ENCODE measurements at places on chromosomes 2 and 18.

GRCh38 chr18:25737710-25738311 lies 352.6 kb downstream of the SS18 start:
- no peak for DNase-seq

GRCh38 chr2:27756544-27757498 lies 14.7 kb upstream of the MRPL33 start:
- DNase-seq: no peak

DNA sequence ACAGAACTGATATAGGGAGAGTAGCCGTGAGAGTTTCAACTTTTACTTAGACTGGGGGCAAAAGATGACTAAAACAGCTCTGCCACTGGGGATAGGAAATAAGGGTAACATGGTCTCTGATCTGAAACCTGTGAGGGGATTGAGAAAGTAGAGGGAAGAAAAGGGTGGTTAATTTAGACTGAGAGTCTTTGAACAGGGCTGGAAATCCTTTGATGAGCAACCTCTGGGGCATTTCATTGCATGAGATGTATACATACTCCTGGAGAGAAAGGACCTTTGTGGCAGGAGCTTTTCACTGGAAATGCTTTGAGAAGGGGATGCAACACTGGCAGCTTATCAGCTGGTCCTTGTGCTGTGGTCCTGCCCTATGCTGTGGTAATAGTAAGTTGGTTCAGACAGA lies 9.4 kb downstream of the GALNT1 start:
- DNase-seq: no peak

GRCh38 chr2:150482667-150483400 lies 4.6 kb downstream of the RND3 start:
- no peak for DNase-seq

GRCh38 chr18:10035281-10035991 lies 121.6 kb downstream of the VAPA start:
- DNase-seq: no peak

- no peak for DNase-seq
Measured at GRCh38 chr2:230700447-230700846, 12.2 kb upstream of the CAB39 start.

- DNase-seq: no peak
Measured at GRCh38 chr2:150695451-150696135, 208.1 kb upstream of the RND3 start.

- no peak for DNase-seq
Measured at GRCh38 chr2:64914735-64915509, 74.3 kb upstream of the SLC1A4 start.

DNA sequence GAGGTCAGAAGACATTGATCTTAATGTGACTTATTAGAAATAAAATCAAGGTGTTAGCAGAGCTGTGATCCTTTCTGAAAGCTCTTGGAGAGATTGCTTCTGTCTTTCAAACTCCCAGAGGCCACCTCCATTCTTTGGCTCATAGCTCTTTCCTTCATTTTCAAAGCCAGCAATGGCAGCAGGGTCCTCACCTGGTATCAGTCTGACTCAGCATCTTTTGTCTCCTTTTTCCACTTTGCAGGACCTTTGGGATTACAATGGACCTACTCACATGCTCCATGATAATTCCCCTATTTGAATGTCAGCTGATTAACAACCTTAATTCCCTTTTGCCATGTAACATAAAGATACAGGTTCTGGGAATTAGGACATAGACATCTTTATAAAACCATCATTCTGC lies 6.8 kb upstream of the CDH20 start:
- DNase-seq: no peak

DNA sequence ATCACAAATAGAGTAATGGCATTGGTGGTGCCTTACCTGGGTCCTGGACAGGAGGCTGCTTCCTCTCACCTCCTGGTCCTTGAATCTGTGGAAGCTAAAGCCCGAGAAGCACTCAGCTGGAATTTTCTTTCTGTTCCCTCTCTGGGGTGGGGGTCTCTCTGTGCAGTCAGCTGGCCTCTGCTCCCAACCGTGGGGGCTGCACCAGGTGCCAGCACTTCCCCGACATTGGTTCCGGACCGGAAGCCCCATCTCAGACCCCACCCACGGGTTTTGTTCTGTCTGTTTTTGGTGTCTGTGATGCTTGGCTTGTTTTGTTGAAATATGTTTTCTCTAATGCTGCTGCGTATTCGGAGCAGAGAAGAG lies 154.7 kb downstream of the TWIST2 start:
- DNase-seq: no peak

DNA sequence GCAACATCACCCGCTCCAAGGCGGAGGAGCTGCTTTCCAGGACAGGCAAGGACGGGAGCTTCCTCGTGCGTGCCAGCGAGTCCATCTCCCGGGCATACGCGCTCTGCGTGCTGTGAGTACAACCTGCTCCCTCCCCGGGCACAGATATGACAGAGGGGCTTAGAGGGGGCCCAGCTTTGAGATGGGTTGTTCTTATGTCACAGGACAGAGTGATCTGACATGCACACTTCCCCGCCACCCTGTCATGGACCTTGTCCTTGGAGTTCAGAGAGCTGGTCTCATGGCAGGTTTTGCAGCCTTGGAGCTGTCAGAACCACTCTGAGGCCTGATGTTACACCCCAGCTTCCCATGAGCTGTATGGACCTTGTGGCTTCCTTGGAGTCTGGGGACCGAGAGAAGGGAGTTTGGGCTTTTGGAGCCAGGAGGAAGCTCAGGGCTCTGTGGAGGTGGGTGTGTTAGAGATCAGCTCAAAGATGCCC lies 398 bp downstream of the INPP5D start:
- no peak for DNase-seq

DNA sequence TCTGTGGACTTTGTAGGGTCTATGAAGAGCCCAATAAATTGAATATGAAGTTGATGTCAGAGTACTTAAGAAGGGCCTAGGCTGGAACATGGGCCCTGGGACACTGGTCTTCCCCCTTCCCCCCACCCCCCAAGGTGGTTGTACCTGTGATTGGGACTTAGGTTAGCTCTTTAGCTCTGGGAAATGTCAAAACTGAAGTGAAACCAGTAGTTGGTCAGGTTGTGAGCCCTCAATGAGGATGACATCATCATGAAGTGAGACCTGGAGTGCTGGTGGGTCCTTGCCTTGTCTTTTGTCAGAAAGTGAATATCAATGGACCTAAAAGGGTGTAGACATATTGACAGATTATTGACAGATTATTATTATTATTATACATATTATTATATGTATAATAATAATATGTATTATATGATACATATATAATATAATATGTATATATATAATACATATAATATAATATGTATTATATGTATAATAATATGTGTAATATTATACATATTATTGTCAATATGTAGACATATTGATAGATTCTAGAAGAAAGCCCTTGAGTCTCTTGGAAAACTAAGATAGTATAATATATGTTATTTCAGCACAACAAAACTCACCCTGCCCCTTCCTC lies 5.4 kb downstream of the MARS2 start:
- DNase-seq: peak; percentile 8

DNA sequence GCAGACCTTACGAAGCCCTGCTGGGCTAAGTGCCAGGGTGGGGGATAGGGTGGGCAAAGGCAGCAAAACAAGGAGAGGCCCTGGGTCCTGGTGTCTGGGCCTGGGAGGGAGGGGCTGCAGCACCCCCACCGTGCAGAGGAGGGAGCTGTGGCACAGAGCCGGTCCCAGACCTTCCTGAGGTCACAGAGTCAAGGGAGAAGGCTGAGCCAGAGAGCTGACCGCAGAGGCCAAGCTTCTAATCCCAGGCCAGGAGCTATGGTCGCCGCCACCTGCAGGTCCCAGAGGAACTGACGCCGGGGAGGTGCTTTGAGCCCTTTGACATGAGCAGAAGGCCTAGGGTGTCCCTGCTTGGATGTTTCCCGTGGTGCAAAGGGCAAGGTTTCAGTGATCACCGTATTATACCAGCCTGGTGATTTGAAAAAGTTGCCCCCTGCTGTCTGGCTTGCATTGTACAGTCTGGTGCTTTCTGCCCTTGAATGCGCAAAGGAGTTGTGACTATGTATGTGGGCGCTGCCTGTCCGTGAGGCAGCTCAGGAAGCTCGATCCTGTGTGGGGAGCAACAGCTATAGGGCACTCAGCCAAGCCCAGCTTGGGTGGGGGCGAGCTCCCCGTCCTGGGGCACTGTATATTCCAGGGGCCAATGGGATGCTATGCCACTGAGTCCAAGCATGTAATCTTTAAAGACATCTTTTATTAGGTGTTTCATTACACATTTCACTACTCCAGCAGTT lies 44.3 kb downstream of the EDAR start:
- no peak for DNase-seq

GRCh38 chr2:8533923-8534322 lies 147.9 kb upstream of the ID2 start:
- DNase-seq: no peak

GRCh38 chr2:27288610-27289009 lies 6.4 kb downstream of the TRIM54 start:
- DNase-seq: no peak

DNA sequence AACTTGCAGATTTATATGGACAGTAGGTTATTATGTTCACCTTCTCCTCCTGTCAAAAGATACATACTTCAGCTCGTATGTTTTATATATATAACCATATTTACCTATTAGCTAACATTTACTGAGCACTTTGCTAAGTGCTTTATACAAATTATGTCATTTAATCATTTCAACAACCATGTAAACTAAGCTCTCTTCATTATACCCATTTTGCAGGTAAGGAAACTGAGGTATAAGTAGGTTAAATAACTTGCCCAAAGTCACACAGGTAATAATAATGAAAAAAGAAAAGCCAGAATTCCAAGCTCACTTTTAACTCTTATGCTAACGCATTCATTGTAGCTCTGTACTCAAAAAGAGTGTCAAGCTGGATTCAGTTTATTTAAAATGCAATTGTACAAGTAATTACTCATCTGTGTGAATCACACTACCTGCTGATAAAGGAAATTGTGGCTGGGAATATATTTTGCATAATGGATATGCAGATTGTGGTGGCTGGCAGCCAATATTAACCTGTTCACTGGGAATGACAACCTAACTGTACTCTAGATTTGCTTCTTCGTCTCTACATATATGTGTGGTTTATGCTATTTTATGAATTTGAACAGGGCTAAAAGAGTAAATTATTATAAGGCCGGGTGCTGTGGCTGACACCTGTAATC lies 20.6 kb downstream of the SLC16A14 start:
- DNase-seq: no peak

DNA sequence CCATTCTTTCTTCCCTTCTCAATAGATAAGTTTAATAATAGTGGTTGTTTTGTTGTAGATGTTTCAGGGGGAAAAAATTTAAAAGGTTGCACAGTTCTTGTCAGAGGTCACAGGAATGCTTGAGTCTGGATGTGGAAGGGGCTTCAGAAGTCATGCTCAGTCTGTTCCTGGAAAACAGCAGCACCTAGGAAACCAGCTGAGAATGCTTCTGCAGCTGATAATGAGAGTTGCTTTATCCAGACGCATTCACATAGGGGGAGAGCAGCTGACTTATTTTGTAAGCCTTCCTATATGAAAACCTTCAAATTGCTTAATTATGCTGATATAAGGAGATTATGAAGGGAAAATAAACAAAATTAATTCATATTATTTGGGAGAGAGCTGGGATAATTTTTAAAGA lies 235.5 kb downstream of the GULP1 start:
- DNase-seq: no peak

GRCh38 chr18:46343931-46344372 lies 239.8 kb downstream of the HAUS1 start:
- DNase-seq: peak; percentile 18

DNA sequence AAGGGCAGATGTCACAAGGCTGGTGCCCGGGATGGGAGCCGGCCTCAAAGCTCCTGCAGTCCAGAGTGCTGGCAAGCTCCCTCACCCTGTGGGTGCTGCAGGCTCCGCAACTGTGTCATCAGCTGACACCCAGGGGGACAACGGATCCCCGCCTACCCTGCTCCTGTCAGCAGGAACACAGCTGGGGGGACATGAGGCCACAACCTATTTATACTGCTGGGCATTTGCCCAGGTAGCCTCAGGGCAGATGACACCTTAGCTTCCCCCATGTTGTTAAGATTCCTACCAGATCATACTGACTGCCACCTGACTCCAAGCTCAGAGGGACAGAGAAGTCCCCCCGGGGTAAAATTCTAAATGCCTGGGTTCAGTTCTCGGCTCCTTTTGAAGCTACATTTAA lies 1.2 kb downstream of the ANKRD23 start:
- DNase-seq: no peak

GRCh38 chr2:30897539-30897938 lies 90.3 kb upstream of the CAPN13 start:
- no peak for DNase-seq

- DNase-seq: no peak
Measured at GRCh38 chr2:150107816-150108215, 379.7 kb downstream of the RND3 start.

DNA sequence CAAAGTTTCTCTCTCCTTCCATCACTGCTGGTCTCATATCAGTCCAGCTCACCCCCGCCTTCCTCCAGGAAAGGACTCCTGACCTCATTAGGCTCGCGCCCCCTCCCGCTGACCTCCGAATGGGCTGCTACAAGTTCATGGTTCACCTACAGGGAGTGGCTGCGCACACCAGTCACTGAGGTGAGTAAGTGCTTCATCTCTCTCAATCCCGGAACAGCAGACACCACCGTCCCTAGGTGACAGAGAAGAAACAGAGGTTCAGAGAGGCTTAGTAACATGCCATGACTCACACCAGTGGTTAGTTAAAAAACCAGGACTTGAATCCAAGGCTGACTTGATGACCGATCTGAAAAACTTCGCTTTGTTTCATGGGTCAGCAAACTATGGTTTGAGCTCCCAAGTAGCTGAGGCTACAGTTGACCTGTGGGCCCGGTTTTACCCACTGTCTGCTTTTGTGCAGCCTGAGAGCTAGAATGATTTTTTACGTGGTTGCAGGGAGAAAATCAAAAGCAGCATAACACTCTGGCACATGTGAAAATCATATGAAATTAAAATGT lies 42.0 kb downstream of the ZFP36L2 start:
- DNase-seq: no peak

GRCh38 chr2:164644036-164644700 lies 22.9 kb upstream of the GRB14 start:
- DNase-seq: no peak

- DNase-seq: no peak
Measured at GRCh38 chr2:42249887-42250286, 80.7 kb downstream of the EML4 start.

DNA sequence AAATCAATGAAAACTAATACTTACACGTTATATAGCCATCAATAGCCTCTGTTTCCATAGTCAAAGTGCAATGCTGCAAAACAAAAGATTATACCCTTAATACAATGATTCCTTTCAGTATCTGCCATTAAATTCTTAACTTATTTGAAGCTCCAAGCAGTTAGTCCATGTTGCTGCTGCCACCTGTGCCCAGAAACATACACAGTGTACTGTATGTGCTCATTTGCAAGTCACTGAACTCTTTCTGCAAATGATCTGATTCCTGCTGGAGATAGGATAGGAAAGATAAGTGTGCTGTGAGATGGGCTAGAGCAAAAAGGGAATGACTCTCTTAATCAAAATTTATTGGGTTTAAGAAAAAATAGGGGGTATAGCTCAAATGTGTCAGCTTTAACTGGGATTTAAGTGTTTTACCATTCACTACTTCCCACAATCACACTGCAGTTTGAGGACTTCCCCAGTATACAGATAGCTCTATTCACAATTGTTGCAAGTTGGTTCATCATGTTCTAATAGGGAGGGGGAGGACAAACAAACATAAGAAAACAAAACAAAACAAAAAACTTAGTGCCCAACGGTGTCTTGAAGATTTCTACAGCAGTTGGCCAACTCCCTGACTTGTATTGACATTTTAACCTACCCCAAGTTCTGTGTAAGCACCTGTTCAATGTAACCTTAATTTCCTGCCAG lies 2.7 kb downstream of the IKZF2 start:
- DNase-seq: peak; percentile 12
